DMS53 (cell line): ENCODE measurements at places on chromosomes 7 and 10.

DNA sequence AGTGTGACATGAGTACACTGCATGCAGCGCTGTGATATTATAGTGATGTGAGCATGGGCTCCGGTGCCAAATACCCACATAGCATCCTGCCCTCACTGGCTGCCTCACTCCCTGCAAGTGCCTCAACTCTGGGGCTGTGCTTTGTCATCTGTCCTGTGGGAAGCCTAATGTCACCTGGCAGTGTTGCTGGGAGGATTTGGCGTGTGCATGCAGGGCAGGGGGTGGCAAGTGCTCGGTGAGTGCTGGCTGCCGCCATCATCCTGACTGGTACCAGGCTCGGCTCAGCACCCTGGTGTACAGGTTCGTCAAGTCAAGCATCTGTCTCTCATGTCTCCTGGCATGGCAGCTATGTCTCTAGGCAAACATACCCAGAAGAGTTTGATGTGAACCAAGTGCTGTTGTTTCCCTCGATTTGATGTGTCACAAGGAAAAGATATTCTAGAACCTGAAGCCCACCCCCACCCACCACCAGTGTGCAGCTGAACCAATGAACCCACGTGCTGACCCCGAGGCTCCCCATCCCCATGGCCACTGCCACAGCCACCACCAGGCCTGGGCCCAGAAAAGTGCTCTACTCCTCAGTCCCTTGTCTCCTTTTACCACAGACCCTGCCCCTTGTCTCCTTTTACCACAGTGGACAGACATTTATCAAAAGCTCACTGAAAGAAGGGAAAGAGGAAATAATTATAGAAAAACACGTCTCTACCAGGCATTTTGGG, 135.8 kb downstream of the MAPK8 start:
- no peak for DNase-seq

DNA sequence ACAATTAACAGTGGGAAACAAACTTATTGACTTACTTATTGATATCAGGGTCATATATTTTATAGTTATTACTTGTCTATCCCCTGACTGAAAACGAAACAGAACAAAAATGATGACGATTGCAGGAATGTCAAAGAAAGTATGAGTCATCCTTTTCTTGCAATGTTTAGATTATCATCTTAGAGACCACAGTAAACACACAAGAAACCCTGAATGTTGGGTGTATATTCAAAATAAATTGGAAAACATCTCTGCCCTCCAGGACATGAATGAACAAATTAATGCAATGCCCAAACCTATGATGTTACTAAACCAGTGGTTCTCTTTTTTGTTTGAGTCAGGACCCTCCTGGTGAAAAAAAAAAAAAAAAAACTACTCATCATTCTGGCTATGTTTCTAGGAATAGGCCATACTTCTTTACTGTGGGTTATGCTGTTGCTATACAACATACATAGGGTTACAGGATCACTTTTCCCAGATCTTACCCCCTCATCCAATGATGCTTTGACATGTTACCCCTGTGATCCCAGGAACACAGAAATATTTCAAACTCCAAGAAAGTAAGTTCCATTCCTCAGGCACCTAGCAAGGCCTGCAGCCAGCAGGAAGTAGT, 623.4 kb upstream of the IGFBP3 start:
- peak; percentile 76 for DNase-seq

DNA sequence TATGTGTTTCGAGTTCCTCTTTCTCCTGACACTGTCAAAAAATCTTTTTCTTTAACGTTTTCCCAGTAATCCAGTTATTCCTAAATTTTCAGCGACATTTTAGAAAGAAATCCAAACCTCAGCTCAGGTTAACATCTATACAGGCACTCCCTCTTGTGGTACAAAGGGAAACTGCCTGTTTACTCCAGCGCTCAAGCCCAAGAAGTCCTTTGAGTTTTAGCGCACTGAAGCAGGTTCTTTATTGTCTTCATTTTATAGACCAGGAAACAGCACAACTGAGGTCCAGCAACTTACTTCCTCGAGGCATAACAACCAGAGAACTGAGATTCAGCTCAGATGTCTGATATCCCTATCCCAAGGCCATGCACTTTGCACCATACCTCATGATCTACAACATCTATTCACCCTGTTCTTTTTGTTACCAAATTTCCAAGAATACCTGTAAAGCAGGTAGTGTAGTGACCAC, 287.2 kb upstream of the MKLN1 start:
- peak; percentile 83 for DNase-seq

- no peak for DNase-seq
Observed at GRCh38 chr7:130703851-130704250, 17.5 kb upstream of the TSGA13 start.

- DNase-seq, result no peak
Observed at GRCh38 chr10:17379151-17379690, 75.2 kb downstream of the ST8SIA6 start.

GRCh38 chr7:17608114-17608833, 309.8 kb downstream of the AHR start:
- DNase-seq, result no peak

DNA sequence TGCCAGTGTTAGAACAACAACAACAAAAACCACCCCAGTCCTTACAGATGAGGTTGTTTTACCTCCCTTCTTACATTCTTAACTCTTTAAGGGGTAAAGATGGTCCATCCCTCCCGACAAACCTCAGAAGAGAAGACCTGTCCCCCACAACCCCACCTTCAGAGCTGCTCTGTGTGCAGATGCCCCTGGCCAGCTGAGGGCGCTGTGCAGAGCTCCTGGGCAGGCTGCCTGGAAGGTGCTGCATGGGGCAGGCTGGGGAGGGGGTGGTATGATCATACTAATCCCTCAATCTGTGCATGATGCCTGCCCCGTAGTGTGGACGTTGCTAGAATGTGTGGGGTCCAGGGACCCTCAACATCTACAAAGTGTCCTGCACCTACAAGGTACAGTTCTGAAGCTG, 387.1 kb downstream of the INHBA start:
- DNase-seq, result peak; percentile 19

DNA sequence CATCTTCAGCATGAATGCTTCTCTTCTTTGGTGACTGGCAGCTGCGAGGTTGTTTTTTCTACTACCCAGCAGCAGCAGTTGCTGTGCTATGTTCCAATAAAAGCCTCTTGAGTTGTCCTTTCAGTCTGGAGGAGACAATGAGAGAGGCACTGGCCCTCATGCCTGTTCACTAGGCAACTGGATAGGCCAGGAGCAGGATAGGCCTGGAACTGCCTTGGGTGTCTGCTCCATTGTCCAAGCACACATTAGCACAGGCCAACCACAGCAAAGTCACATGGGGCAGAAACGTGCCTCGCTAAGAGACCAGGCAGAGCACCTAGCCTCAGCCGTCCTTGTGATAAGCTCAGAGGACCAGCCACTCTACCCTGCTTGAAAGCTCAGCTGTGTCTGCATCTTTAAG, 76.9 kb upstream of the PDCD4 start:
- DNase-seq, result no peak

DNA sequence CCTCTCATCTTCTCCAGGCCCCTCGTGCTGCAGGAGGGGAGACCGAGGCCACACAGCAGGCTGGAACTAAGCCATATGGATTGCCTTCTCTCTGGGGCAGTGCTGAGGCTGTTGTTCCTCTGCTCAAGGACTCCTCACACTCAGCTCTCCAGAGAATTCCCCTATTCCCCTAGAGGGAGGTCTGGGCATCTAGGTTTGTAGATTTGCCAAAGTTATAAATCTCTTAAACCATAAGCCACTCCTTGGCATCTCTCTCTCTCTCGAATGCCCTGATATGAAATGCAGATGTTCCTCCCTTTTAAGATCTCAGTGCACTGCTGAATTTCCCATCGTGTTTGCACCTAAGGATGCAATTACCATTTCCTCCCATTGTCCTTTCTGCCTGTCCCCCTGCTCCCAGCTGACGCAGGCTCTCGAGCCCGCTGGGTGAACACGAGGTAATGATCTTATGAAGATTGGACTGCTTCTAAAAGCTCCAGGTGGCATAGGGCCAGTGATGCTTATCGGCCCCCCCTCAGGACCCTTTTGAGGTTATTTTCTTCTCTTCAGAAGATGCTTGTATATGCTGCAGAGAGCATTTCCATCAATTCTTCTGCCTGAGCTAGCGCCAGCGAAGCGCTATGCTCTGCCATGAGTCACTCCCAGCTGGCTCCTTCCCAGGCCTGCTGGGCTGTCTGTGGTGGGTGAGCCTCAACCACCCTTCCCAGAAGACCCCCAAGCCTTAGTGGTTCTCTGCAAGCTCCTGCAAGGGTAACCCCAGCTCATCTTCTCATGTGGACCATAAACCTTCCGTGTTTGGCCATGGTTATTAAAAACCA, 41.6 kb upstream of the AQP1 start:
- DNase-seq, result no peak

- DNase-seq, result no peak
Observed at GRCh38 chr10:126903656-126904360, 1.4 kb upstream of the DOCK1 start.

- DNase-seq, result no peak
Observed at GRCh38 chr7:75771224-75771623, 787 bp downstream of the CCL26 start.

DNA sequence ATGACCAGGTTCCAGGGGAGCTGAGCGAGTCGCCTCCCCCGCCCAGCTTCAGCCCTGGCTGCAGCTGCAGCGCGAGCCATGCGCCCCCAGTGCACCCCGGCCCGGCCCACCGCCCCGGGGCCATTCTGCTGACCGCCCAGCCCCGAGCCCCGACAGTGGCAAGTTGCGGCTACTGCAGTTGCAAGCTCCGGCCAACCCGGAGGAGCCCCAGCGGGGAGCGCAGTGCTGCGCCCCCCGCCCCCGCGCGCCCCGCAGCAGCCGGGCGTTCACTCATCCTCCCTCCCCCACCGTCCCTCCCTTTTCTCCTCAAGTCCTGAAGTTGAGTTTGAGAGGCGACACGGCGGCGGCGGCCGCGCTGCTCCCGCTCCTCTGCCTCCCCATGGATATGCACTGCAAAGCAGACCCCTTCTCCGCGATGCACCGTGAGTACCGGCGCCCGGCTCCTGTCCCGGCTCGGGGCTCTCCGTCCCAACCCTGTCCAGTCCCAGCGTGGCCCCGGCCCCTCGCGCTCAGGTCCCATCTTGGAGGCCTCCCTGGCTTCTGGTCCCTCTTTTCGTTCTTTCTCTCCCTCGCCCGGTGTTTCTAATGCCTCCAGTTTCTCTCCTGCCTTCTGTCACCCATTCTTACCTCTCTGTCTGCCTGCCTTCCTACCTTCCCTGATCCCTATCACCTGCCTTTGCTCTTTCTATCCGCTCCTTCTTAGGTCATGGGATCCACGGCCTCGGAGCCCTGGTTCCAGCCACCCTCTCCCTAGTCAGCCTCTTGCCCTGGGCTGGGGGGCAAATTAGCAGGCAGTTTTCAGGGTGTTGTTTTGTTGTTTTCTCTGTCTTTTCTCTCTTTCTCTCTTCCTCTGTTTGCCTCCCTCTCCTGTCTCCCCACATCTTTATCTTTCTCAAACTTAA, 751 bp downstream of the PAX2 start:
- no peak for DNase-seq

GRCh38 chr10:112989826-112990225, 39.8 kb downstream of the TCF7L2 start:
- no peak for DNase-seq

DNA sequence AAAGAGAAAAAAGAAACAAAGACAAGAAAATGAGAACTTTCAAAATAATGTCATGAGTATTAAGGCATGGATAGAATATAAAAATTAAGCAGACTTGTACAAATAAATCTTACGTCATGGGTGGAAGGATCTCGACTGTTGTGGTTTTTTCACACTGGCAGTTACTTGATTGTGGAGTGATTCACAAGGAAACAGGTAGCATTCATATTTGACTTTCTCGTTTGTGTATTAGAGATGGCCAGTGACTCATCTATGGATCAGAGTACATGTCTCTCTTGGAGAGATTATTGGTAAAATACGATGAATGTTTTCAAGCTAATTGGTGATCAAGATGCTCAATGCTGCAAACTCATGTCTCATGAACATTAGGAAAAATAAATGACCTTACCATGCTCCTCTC, 564.3 kb downstream of the GATA3 start:
- DNase-seq, result no peak

- no peak for DNase-seq
Observed at GRCh38 chr10:91153508-91153907, 67.0 kb upstream of the PCGF5 start.

GRCh38 chr10:69382382-69383117, 34.2 kb downstream of the TACR2 start:
- DNase-seq, result no peak

DNA sequence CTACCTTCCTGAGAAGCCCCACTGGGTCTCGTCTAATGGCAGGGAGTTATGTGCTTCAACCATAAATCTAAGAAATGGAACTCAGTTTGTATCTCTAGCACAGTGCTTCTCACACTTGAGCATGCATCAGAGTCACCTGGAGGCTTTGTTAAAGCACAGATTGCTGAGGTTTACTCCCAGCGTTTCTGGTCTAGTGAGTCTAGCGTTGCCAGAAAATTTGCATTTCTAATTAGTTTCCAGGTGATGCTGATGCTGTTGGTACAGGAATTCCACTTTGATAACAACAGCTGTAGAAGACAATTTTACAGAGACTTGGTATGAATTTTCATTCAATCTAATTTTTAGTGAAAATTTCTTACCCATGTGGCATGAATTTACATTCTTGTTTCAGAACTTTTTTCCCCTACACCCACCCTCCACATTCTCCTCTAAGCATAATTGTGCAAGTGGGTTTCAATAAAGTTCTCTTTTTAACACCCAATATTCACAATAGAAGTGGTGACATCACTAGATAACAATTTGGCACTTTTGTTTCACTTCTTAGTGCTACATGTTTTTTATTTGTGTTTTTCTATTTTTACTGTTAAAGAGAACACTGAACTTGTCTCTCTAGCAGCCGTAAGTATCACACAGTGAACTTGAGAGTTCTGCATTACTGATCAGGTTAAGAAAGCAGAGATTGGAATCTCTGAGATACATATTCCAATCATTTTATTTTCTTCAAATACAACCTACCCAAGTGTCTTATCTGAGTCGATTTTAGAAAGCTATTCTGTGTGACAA, 48.4 kb upstream of the BET1 start:
- peak; percentile 32 for DNase-seq

GRCh38 chr10:72784551-72785351, 92.8 kb downstream of the MCU start:
- no peak for DNase-seq
